Stomach (tissue), 19 donors: ENCODE measurements at places on chromosomes 16 and 17. TPM values are rescaled to one million over a fixed set of nuclear protein-coding genes. Genes with fewer than 3 reads are reported as not detected.

The SLFN11 gene
- total RNA-seq = 13.8 TPM

The SLC6A2 gene
- not detected for total RNA-seq

DNA sequence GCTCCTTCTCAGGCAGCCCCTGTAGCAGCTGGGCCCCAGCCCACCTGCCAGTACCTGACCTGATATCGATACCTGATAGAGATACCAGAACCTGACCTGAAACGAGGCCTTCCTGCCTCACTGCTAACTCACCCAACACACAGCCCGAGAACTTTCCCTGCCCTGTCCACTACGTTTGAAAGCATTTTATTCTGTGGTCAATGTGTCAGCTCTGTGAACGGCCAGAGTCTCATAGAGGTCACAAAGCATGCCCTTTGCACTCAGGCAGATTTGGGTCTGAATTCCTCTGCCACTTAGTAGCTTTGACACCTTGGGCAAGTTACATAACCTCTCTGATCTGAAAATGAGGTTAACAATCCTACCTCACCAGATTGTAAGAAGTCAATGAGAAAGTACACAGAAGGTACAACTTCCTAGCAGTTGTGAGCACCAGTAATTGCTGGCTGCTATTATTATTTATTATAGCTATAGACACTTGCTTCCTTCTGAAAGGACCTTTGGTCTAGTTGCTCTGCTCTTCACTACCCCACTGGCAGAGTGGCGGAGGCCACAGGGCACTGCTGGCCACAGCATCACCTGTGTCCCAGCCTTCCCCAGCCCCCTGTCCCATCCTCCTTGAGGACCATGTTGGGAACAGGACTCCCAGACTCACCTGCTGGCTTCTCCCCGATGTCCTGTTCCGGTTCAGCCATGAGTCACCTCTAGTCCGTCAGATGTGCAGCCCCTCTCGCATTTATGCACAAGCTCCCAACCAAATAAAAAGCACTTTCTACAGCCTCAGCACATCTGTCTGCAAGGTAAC lies 895 bp downstream of the ANKRD40CL start:
- no peak for DNase-seq

DNA sequence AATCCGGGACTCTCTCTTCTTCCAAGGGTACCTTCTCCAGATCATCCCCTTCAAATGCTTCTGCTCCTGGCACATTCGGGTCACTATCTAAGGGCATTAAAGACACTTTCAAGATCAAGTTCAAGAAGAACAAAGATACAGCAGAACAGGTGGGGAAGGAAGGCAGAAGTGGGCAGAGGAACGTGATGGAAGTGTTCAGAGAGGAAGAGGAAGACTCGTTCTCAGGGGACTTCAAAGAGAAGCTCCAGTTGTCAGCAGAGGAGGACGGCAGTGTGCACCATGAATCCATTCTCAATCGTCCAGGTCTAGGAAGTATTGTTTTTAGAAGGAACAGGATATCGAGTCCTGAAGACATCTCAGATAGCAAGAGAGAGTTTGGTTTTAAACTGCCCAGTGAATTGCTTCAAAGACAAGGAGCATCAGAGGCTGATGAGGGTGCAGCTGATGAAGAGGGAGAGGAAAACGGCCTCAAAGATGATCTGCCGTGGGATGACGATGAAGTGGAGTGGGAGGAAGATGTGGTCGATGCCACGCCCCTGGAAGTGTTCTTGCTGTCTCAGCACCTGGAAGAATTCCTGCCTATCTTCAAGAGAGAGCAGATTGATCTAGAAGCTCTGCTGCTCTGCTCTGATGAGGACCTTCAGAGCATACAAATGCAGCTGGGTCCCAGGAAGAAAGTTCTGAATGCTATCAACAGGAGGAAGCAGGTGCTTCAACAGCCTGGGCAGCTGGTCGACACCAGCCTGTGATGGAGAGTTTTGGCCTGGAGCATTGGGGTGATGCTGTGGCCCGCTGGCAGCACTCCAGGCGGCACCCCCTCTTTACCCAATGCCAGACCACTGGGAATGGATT lies 16.8 kb downstream of the ANKS4B start:
- no peak for DNase-seq

DNA sequence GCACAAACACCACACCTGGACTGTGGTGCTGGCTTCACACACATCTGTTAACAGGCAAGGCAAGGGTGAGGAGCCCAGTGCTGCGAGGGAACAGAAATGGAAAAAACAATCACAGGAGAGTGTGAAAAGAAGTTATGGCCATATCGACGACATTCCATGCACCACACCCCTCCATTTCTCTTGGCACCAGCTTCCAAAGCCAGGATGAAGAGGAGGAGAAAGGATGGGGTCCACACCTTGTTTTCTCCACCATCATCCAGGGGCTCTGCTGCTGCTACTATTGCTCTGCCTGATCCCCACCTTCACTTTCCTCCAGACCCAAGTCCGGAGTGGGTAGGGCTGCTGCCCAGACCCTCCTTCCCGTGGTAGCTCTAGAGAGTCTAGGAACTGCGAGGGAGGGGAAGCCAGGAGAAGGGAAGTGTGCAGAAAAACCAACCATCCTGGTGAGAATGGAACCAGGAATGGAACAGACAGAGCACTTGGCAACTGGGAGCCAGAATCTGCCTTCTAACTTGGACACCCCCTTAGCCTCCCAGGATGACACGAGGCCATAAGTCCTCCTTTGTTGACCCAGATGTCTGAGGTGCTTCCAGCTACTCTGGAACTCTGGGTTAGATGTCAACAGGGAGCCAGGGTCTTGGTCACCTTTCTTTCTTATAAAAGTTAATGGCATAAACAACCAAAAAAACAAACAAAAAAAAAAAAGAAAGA lies 1.2 kb upstream of the PROCA1 start:
- DNase-seq = no peak
